Activated CD4-positive, alpha-beta T cell treated with anti-CD3 and anti-CD28 coated beads for 4 hours (primary cell): ENCODE measurements at places on chromosomes 11 and 22.

DNA sequence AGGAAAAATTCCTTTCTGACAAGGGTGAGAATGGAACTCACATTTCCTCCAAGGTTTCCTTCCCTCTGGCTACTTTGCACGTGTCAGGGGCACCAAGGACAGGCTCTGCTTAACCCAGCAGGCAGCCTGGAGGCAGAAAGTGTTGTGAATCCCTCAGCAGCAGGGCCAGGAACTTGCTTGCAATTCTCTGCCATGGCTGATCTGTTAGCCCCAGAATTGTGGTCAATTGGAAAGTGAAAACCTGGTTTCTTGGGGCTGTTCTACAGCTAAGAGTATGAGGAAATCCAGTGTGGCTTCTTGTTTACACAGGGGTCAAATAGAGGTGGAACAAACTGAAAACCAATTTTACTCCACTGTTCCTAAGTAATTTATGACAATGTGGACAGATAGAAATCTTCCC is 38.3 kb upstream of the CEP295 start:
- no peak for DNase-seq

- no peak for DNase-seq
These were observed 13.0 kb downstream of the MAML2 start for GRCh38 chr11:96329855-96330510.

GRCh38 chr11:66071381-66071801 is 1.3 kb downstream of the PACS1 start:
- no peak for DNase-seq

GRCh38 chr11:58573451-58574104 is 2.1 kb downstream of the LPXN start:
- DNase-seq, result peak; percentile 73

- no peak for DNase-seq
These were observed 14.6 kb downstream of the MARK2 start for GRCh38 chr11:63853476-63853875.

DNA sequence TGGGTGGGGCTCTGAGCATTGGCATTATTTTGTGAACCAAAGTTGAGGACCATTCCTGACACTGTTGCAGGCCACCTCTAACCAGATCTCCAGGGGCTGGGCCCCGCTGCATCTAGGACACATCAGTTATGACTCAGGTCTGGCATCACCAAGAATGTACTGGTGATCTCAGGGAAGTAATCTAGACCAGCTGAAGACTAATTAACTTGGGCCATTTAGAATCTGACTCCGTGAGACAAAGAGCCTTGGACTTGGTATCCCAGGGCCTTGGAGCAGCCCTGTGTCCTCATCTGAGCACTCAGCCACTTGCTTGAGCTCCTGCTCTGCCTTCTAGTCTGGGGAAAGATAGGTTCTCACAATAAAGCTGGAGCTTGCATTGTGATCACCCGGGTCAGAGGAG is 200.6 kb downstream of the KIRREL3 start:
- no peak for DNase-seq

DNA sequence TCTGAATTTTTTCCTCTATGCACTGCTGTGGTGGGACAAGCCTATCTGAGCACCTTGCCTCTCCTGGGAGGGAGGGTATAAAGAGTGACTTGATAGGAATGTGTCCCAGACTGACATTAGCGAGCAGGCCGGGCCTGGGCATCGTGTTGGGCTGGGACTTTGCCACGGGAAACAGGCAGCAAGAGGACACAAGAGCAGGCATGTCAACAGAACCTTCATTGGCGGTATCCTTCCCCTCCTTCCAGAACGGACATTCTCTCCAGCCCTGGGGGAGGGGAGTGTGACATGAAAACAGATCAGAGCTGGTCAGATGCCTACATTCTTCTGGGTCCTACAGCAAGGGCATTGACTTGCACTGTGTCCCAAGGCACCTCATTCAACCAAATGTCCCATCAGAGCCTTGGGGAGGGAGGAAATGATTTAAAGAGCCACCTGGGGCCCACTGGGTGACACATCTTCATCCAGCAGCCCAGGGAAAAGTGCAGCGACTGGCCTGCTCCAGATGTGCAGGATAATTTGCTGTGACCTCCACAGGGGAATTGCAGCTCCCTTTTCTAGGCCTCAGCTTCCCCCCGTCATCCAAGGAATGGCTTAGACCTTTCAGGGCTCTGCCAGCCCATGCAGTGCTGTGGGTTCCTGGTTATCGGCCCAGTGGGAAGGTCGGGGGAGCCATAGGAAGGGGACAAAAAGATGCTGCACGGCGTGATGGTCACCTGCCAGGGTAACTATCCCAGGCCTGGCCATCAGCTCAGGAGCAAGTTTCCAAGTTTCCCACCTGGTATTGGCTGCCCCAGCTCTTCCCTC is 21.8 kb upstream of the UVRAG start:
- DNase-seq, result no peak

DNA sequence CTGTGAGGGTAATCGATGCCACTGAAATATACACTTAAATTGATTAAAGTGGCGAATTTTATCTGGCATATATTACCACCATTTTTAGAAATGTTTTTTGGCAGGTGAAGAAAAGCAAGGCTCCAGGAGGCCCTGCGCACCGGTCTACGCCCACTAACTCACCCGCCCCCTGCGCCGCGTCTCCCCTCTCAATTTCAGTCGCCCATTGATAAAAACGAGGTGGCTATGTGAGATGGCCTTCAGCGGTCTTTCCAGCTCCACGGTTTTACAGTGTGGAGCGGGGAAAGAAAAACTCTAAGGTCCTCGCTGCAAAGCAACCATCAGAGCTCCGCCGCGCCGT is 602 bp upstream of the AQP11 start:
- no peak for DNase-seq

GRCh38 chr11:29751618-29752017 is 265.2 kb downstream of the KCNA4 start:
- DNase-seq, result no peak

GRCh38 chr22:35728639-35729308 is 11.1 kb downstream of the APOL5 start:
- no peak for DNase-seq

DNA sequence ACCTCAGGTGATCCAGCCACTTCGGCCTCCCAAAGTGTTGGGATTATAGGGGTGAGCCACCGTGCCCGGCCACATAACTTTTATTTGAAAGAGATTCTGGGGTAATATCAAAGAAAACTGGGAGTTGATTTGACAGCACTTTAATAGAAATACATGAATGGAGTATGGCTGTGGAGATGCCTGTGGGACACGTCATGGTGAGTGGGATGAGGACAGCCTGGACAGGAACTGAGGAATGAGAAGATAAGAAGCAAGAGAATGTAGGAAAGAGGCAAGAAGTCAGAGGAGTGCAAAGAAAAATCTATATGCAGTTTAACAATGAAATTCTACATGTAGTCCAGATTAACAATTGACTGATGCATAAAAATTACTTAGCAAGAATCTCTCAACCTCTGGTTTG is 31.0 kb downstream of the SLC22A6 start:
- DNase-seq, result no peak

- DNase-seq, result no peak
These were observed 438.9 kb downstream of the TBC1D22A start for GRCh38 chr22:47201186-47201995.

GRCh38 chr11:47987781-47988180 is 7.4 kb downstream of the PTPRJ start:
- no peak for DNase-seq

DNA sequence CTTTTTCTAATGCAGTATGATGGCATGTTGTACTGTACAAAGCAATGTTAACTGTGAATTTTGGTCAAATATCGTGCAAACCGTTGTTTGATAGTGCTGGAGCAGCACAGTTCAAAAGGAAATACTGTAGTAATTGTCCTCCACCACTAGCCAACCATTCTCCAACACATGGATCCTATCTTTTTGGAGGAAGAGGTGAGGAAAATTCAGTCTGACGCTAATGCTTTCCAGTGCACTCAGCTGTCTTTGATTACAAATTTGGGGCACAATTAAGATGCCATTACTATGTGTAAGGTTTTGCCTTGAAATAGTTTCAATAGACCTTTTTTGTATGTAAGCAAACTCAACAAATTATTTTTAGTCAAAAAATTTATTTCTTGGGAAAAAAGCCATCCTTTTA is 240.5 kb upstream of the CCDC179 start:
- DNase-seq, result no peak

- no peak for DNase-seq
These were observed 15.7 kb downstream of the SNU13 start for GRCh38 chr22:41672780-41673509.
